ENCODE measurements at places on chromosomes 2 and 18.

GRCh38 chr18:51342815-51343214 lies 145.3 kb upstream of the MEX3C start:
- DNase-seq, result peak; percentile 1

- DNase-seq, result no peak
Measured at GRCh38 chr2:162887902-162888301, 49.3 kb upstream of the KCNH7 start.

GRCh38 chr18:10892786-10893185 lies 256.6 kb downstream of the PIEZO2 start:
- DNase-seq, result peak; percentile 9

DNA sequence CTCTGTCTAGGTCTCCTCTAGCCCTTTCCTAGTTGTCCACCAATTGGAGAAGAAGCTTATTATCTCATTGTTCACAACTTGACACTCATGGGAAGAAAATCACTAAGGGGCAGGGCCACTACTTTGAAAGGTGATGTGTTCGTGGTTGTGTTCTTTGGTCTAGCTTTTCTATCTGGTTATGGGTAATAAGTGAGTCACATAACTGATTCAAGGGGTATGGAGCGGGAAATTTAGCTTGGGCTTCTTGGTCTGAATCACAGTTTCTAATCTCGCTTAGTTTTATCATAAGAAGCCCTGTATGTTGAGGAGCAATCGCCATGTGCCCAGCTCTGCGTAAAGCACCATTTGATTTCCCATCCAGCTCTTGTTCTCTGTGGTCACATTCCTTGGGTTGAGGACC lies 18.7 kb upstream of the DYTN start:
- DNase-seq, result no peak

GRCh38 chr2:231184319-231184718 lies 14.1 kb upstream of the ARMC9 start:
- DNase-seq, result no peak

GRCh38 chr2:226123300-226123699 lies 676.3 kb downstream of the IRS1 start:
- peak; percentile 22 for DNase-seq

- no peak for DNase-seq
Measured at GRCh38 chr2:6818012-6818411, 47.7 kb downstream of the CMPK2 start.

DNA sequence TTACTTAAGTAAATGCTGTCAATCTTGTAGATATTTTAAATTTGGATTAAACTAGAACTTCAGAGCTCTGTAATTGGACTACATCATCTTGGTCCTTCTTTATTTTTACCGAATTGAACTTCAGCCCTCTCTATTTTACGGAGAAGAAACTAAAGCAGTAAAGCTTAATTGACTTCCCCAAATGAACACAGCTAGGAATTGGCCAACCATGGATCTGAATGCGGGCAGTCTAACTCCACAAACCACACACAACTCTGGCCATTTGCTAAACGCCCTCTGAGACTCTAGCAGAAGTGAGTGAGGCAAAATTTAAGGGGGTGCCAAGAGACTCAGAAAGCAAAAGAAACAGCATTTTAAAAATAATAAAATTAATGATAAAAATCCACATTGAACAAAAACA lies 86.3 kb upstream of the KCTD1 start:
- no peak for DNase-seq

GRCh38 chr2:33518929-33519328 lies 42.5 kb downstream of the RASGRP3 start:
- peak; percentile 39 for DNase-seq

All from EL (cell line).